ENCODE measurements at places on chromosomes 1 and 21.
A peak's percentile ranks its signal among the peaks of the same experiment; 100 is the strongest.

- DNase-seq, result no peak
These were observed 19.2 kb upstream of the PRKAA2 start for GRCh38 chr1:56625819-56626440.

DNA sequence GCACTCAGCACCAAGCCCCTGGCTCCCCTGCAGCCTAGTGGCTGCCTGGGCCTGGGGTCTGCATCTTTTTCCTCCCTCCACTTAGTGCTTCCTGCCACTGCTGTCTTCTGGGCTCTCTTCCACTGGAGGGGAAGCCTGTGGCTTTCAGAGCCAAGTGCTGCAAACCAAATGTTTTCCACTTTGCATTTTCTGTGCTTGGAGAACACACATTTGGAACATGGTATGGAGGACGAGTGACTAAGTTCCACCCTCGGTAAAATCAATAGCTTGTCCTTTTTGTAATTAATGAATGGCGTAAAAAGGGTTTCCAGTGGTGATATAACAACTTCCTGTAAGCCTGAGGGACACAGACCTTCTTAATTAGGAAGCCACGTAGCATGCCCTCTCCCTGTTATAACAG is 10.1 kb upstream of the GPR153 start:
- DNase-seq, result no peak

DNA sequence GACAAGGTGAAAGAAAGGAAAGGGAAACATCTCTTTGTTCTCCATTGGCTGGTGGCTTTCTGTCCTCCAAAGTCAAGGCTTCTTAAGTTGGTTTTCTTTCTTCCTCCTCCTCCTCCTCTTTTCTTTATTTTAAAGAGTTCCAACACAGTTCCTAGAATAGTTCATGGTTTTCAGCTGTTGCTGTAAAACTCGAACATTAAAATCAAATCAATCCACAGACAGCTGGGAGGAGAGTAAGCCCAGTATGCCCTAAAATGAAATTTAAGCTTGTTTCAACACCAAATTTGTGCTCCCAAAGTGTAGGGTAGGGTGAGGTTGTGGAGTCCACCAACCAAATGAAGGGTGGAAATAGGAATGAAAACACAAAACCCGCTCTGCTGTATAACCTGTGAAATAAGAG is 10.5 kb upstream of the CPLANE2 start:
- no peak for DNase-seq

- DNase-seq, result no peak
These were observed 87.6 kb upstream of the DUSP10 start for GRCh38 chr1:221829327-221830015.

GRCh38 chr21:26168371-26168770 is 2.2 kb downstream of the APP start:
- no peak for DNase-seq

DNA sequence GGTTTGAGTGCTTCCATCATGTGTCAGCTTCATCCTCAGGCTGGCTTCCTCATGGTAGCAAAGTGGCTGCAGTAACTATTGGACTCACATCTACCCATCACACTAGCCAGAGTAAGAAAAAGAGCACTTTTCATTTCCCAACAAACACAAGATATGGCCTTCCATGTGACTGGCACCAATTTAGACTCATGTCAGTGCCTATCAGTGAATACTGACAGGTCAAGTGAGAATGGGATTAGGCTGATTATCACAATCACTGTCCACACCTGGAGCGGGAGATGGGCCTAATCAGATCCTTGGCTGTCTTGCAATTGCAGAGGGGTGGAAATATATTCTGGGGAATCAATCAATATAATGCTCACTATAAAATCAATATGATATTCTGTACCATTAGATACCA is 2.9 kb upstream of the RABGAP1L start:
- DNase-seq, result no peak

DNA sequence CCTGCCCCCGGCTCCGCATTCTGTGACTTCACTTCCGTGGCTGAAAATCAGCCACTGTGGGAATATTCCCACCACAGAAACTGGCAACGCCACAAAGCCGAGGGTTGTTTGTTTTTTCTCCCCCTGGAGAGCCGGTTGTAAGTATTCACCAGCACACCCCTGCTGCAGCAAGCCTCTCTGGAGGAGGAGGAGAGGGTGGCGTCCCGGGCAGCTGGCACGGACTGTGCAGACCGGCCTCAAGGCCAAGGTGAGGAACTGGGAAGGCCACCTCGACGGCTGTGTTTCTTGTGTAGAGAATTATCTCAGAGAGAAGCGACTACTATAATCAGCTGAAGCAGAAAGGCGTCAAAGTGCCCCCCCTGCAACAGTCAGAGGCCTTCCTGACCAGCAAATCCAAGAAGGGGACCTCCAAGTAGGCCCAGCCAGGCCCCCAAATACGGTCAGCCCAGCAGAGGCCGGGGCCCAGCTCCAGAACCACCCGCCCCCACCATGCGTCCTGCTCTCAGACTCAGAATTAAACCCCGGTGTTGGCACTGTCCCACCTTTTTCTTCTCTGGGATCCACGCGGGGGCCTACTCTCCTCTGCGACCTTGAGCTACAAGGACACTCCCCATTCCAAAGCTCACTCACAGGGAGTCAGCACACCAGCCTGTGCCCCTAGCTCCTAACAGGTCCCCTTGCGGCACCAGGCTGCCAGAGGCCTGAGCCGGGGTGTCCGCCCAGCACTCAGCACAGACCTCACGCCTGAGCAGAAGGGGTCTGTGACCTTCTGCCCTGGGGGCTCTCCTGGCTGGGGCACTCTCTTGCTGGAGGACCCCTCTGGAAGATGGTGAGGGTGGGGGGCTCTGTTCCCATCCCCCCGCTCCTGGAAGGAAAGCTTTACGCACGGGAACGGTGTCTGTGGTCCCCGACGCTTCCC is 1.2 kb upstream of the SMIM1 start:
- no peak for DNase-seq

GRCh38 chr1:167104256-167104633 is 10.4 kb downstream of the STYXL2 start:
- no peak for DNase-seq

DNA sequence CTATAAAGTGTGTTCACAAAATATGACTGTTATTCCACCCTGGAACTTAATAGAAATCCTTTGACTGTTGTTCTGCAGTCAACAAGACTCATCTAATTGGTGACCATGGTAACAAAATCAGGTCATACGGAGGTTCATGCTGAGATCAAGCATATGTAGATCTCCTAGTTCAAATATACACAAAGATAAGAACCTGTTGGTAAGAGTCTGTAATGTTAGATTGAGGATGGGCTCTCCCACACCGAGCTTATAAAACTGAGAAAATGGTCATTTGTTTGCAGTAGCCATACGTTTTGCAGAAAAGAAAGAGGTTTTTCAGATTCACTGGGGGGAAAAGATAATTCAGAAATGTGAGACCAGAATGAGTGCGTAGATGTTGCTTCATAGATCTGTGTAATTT is 468.1 kb downstream of the RPS6KC1 start:
- DNase-seq, result no peak

GRCh38 chr21:45747802-45748445 is 104.4 kb downstream of the PCBP3 start:
- no peak for DNase-seq

DNA sequence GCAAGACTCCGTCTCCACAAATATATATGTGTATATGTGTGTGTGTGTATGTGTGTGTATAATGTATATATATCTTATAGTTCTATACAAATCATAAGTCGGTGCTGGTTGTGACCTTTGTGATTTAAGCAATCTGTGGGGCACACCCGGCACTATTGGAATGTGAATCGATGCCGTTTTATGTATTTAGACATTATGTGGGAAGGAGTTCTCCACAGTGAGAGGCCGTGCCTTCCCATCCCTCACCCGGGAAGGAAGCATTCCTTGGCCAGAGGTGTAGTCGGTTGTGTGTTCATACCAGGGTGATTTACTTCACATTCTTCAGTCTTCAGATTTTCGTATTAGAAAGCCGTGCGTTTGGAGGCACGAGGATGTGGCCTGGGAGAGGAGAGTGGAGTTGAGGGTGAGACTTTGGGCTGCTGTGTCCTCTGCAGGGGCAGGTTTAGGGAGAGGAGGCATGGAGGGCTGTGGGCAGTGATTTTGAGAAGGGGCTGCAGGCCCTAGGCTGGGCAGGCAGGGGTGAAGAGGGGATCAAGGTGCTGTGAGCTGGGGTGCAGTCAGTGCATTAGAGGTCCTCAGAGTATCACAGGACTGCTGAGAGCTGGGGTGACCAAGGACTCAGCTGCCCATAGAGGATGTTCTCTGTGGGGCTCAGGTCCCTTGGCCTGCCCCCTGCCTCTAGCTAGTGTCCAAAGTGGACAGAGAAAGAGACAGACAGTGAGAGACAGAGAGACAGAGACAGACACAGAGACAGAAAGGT is 57.7 kb downstream of the TRIM11 start:
- no peak for DNase-seq

DNA sequence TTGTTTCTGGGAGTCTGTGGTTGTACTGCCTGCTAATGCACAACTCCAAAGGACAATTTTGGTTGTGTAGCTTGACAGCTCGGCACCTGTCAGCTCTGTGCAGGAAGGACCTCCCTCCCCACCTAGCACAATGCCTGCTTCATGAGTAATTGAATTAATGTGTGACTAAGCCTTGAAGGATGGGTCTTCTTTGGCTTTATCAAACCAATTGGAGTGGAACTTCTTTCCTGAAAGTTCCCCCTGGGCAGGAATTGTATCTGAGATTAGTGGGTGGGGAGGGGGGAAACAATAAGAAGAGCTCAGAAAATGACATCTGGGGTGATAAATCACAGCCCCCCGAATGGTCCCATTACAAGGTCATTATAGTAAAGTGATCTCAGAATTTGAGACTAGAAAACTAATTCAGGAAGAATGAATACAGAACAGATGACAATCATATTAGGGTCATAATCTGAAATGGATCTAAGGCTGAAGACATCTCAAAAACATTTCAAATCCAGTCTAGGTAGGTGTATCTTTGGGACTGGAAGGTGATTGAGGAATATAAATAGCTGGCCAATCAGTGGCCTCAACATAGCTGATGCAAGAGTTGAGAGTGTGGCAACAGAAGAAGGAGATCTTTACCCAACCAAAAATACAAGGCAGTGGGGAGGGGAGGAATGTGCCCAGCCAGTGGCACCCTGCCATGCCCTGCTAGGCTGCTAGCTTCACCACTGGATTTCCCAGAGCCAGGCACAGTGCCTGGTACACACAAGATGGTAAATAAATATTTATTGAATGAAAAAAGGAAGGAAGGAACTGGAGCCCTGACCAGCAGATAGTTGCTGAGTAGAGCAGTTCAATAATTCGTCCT is 10.1 kb upstream of the SESN2 start:
- no peak for DNase-seq

DNA sequence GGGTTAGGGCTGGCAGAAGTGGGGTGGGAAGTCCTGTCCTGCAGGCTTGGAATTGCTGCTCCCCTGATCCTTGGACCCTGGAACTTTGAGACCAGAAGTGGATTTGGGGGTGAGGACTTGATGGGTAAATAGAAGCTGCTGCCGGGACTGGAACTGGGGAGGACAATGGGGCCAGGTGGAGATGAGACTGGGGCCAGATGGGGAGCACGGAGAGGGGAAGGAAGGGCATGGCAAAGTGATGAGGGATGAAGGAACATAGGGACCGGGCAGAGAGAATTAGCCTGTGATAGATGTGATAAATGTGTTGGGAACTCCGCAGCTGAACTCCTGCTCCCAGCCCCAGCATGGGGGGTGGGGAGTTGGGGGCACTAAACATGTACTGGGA is 637 bp downstream of the NHLH1 start:
- no peak for DNase-seq

- no peak for DNase-seq
These were observed 206.3 kb downstream of the PDE4B start for GRCh38 chr1:65998763-65999583.

GRCh38 chr1:94542088-94542870 is 720 bp upstream of the F3 start:
- peak; percentile 61 for DNase-seq

DNA sequence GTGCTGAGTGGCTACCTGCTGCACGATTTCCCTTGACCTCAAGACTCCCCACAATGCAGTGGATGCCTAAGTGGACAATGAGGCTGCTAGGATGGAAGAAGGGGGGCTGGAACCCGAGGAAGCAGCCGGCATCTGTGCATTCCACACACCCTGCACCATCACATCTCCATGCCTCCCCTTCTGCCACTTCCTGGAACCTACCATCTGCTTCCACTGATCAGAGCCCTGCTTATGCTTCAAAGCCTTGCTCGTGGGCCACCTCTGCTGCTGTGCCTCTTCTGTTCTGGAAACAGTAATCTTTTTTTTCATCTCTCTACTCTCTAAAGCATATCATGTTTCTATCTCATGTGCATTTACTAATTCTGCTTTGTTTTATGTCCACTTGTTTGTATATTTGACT is 66.2 kb upstream of the WDR26 start:
- no peak for DNase-seq

DNA sequence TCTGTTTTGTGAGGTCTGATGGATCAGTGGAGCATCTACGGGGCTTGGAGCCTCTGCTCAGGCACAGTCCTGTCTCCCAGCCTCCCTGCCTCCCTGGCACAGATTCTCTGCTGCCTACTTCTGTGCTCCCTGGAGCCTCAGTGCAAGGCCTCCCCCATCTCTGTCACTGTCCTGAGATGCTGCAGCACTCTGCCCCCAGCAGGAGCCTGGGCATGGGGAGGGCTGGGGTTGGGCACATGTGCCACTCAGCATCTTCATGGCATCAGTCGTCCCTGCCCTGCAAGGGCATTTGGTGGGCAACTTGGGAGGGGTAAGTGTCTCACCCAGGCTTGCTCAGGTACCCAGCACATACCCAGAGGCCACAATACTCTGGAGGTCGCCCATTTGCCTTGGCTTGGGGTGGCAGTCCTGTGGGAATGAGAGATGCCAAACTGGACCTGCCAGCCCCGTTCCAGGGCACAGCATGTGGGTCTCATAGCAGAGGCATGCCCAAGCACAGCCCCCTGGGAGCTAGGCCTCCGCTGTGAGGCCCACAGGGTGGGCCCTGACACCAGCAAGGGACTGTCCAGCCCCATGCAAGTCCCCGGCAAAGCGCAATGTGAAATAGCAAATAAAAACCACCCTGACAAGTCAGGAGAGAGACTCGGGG is 28.7 kb downstream of the PADI3 start:
- DNase-seq, result no peak

GRCh38 chr1:221161571-221162041 is 282.4 kb downstream of the HLX start:
- no peak for DNase-seq

DNA sequence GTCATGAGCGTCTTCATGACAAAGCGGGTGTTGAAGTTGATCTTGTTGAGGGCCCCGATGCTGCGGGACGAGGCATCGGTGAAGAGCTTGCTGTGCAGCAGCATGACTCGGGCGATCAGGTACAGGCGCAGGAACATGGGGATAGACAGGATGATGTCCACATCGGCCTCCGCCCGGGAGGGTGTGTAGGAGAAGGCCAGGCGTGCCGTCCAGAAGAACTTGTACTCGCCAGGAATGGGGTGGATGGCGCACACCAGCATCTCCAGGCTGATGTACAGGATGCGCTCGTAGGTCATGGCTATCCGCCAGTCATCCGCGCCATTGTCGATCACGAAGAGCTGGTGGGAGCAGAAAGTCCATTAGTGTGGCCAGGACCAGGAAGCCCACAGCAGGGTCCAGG is 98.0 kb downstream of the KCNN3 start:
- DNase-seq, result no peak

DNA sequence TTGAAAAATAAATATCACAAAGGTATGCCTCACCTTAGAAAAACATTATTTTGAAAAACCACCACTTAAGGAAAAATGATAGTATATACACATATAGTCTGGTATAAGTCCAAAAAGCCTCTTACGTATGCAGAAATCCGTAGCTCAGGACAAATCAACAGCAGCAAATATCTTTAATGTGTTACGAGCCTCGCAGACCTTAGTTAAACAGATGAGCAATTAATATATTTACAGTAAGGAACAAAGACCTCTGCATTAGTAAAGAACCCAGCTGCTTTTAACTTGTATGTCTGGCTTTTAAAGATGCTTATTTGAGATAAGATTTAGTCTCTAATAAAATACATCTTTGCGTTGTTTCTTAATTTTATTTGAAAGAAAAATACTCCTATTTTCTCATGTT is 79.9 kb upstream of the CHRM3 start:
- no peak for DNase-seq

Measured in tibial nerve (tissue), 4 donors.